ENCODE measurements at places on chromosomes 7 and 10.

GRCh38 chr10:70115948-70116682 lies 16.5 kb downstream of the AIFM2 start:
- peak; percentile 49 for DNase-seq

GRCh38 chr7:74516214-74516613 lies 62.5 kb downstream of the GTF2IRD1 start:
- no peak for DNase-seq

GRCh38 chr7:90216080-90216674 lies 4.6 kb downstream of the STEAP2 start:
- DNase-seq: no peak

DNA sequence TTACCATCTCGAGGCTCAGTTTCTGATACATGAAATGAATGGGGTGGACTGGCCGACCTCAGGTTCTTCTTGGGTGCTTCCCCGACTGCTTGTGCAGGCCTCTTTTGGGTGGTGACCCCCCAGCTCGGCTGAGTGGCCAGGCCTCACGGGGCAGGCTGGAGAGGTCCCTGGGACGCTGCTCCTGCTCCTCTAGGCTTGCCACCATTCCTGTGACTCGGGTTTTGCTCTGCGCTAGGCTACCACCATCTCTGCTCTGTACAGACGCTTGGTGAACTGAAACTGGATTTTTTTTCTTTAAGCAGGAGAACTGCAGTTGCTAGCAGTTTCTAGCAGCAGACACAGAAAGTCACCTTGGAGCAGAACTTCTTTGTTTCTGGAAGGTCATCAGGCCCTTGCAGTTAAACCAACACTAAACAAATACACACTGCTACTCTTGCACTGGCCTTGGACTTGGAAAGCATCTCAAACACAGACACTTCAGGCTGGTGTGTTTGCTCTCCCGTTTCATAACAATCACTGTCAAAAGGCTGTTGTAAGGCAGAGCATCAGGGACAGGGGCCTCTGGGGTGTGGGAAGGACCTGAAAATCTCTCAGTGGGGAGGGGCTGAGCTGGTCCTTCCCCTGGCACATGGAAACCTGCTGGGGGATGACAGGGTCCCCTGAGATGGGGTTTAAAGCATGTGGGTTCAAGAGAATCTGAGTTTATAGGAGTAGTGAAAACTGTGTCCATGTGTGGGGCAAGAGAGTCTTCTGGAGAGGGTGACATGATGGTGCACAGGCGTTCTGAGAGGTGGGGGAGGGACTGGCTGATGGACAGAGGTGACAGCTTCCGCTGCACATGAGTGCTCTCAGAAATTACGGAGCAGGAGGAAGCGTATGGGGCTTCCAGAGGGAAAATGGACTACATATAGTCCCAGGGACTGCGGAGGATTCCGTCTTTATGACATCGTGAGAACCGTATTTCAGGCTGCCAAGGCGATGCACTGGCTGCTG lies 35.0 kb upstream of the GIMAP8 start:
- DNase-seq: no peak

DNA sequence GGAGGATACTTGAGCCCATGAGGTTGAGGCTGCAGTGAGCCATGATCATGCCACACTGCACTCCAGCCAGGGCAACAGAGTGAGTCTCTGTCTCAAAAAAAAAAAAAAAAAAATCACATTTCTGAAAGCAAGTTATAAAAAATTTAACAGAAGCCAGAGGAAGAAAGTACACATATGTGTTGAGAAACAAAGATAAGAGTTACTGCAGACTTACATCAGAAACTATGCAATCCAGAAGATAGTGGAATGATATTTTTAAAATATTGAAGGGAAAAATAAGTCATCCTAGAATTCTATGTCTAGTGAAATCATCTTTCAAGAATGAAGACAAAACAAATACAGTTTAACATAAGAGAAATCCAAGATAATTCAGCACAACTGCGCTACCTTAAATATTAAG lies 46.9 kb downstream of the ZNF518A start:
- no peak for DNase-seq

GRCh38 chr7:25389489-25390106 lies 161.3 kb upstream of the NPVF start:
- no peak for DNase-seq

Data from effector CD4-positive, alpha-beta T cell (primary cell).